Islet precursor cell (in vitro differentiated cells): ENCODE measurements at places on chromosomes 6 and 20.

DNA sequence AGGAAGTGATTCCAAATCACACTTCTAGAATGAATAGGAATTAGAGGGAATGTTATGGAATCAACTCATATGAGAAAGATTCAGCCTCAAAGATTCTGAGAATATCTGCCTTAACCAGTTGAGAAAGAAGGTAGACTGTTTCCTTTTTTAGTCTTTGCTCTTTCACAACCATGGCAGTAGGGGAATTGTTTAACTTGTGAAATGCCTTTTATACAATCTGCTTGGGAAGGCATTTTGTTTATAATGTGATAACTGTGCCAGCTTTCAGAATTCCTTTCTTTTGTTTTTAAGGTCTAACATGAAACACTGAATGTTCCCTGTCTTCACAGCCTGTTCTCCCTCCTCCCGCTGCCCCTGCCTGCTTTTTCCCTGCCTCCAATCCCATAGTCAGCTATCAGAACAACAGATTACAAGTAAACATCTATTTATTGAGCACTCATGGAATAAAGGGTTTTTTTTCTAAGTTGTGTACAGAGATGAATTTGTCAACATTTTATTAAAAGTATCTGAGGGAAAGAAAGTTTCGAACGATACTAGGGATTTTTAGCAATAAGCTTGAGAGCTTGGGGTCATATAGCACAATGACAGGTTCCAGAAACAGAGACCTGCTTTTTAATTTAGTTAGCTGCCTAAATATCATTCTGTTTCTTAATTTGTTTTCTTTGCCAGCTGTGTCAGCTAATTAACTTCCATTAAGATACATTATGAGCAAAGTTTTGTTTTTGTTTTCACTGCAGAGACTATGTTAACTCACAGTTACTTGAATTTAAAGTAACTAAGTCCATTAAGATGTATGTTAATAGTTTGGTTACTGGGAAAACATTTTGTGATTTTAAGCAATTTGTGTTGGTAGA is 28.3 kb upstream of the FBXO30 start:
- no peak for DNase-seq

GRCh38 chr6:154143753-154144152 is 104.7 kb downstream of the OPRM1 start:
- no peak for DNase-seq

DNA sequence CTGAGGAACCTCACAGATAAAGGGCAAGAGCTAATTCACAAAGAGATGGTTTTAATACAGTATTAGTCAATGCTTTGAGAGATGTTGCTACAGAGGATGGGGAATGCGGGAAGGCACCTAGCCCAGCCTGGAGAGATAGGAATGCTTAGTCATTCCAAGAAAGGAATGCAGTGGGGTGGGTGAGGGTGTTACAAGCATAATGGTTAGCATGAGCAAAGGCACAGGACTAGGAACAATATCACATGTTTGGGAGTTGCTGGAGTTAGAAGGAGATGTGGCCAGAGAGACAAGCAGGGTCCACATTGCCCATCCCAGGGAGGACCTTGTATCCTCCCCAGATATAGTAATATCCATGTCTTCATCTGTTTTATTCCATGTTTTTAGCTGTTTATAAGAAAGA is 107.0 kb upstream of the OGFRL1 start:
- peak; percentile 91 for DNase-seq

GRCh38 chr6:163461696-163462095 is 47.2 kb downstream of the QKI start:
- no peak for DNase-seq

- no peak for DNase-seq
Observed at GRCh38 chr6:107491760-107492660, 2.1 kb downstream of the SOBP start.

- peak; percentile 58 for DNase-seq
Observed at GRCh38 chr20:21936720-21937380, 231.4 kb downstream of the PAX1 start.

DNA sequence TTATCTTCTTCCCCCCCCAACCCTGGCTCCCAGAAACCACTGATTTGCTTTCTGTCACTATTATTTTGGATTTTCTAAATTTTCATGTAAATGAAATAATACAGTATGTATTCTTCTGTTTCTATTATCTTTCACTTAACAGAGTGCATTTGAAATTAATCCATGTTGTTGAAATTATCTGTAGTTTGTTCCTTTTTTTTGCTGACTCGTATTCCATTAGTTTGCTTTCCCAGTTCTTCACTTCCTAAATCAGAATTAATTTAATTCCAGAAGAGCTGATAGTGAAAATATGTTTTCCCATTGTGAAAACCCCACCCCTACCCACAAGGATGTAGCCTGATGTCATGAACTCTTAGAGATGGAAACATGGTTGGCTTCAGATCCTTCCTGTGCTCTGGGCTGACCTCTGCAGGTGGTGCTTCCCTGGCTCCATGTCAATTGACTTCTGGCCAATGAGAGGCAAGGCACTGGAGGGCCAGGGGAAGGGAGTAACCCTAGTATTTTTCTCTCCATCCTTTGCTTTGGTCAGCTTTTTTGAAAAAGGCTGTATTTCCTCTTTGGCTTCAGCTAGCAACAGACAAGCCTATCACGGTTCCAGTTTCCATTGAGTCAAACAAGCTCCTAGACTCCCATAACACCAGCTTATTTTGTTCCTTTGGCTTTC is 244.4 kb upstream of the HSF2 start:
- no peak for DNase-seq
